ENCODE measurements at places on chromosomes 11 and 22.

- no peak for DNase-seq
These were observed 5.9 kb upstream of the GRK2 start for GRCh38 chr11:67260406-67260805.

- DNase-seq: no peak
These were observed 107.4 kb downstream of the MORC2 start for GRCh38 chr22:30861131-30861530.

DNA sequence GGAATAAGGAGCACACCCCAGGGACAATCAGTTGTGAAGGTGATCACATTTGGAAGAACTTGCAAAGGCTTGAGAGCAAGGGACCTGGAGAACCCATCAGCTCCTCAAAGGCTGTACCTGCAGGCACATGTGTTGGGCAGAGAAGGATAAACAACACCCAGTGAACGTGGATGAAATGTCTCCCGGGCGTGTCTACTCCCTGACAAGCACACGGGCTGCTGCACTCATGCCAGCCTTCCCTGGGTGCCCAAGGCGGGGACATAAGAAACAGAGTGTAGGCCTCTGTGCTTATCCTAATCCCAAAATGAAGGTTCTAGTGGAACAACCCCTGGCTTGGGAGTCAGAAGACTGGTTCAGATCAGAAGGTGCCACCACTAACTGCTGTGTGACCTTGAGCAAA, 46.7 kb downstream of the DSCAML1 start:
- DNase-seq: no peak

- no peak for DNase-seq
These were observed 4.9 kb downstream of the MUC5AC start for GRCh38 chr11:1162491-1163311.

DNA sequence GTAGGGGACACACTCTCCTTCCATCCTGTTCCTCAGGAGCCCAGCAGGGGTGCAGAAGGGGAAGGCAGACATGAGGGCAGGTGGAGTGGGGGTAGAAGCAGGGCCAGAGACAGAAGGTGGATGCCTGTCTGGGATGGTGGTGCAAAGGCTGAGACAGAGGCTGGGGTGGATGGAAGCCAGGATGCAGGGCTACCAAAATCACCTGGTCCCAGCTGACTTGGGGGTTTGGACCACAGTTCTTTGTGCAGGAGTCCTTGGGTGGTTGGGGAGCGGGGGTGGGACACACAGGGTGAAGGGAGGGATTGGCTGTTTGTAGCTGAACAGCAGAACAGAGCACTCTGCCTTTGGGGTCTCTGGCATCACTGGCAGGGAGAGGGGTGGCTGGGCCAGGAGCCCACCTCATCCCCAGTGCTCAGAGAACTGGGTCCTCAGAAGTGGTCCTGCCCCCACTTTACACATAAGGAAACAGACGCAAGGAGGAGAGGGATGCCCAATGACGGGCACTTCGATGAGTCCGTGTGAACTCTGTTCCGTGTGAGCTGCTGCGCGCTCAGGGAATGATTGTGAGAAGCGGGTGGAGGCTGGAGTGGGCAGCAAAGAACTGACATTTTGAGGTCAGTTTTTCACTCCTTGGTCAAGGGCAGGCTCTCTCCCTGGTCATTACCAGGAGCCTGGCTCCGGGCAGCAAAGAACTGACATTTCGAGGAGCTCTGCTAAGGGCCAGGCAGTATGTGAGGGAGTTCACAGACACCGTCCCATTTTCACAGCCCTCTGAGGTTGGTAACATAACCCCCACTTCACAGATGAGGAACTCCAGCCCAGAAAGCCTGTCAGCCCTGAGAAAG, 1.9 kb downstream of the TAGLN start:
- no peak for DNase-seq

Data from DND-41 (cell line).